ENCODE measurements at places on chromosomes 6 and 20.

DNA sequence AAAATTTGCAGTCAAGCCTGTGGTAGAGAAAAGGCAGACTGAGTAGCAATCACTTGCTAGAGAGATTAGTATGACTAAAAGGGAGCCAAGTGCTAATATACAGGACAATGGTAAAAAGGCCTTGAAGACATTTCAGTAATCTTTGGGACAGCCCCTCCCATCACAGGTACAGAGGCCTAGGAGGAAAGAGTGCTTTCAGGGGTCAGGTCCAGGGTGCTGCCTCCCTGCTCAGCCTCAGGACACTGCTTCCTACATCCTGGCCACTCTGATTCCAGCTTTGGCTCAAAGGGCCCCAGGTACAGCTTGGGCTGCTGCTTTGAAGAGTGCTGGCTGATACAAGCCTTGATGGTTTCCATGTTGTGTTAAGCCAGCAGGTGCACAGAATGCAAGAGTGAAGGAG is 543.5 kb downstream of the MMUT start:
- no peak for DNase-seq

- DNase-seq, result no peak
These were observed 55.1 kb downstream of the IRF4 start for GRCh38 chr6:446418-447366.

- DNase-seq, result no peak
These were observed 36.7 kb downstream of the MARCKS start for GRCh38 chr6:113893866-113894265.

DNA sequence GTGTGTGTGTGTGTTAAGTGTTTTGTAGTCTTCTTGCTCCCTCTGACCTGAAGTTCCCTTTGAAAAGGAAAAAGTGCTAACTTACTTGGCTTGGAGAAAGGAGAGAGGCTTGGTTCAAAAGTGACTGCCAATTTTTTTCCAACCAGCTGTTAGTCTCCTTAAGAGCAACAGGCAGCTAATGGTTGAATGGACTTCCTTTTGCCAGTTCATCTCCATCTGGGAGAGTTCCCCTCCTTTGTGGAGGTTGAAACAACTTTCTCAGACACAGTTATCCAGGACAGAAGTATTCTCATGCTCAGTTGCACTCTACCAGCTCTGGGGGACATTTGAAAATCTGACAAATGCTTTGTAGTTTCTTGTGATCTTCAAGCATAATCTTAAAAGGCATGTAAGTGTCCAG is 4.5 kb downstream of the RIPOR2 start:
- no peak for DNase-seq

- no peak for DNase-seq
These were observed 6.0 kb downstream of the HLA-C start for GRCh38 chr6:31265926-31266325.
